ENCODE measurements at places on chromosomes 11 and 22.

DNA sequence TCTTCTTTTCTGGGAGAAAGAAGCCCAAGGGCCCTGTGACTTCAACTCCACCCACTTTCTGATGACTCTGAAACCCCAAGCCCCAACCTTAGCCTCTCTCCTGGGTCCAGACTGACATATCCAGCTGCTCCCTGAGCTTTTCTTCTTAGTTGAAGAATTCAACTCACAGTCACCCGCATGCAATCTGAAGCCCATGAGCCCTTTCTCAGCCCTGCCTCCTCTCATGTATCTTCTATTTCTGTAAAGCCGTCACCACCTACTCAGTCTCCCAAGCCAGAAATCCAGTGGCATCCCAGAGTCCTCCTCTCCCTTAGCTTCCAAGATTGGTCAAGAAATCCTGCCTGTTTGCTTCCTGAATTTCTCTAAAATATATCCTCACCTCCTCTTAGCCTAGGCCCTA is 7.1 kb upstream of the TMA7B start:
- DNase-seq = no peak

- no peak for DNase-seq
Observed at GRCh38 chr22:25545672-25546071, 18.8 kb upstream of the GRK3 start.

- no peak for DNase-seq
Observed at GRCh38 chr11:69152733-69153421, 2.9 kb upstream of the SMIM38 start.

DNA sequence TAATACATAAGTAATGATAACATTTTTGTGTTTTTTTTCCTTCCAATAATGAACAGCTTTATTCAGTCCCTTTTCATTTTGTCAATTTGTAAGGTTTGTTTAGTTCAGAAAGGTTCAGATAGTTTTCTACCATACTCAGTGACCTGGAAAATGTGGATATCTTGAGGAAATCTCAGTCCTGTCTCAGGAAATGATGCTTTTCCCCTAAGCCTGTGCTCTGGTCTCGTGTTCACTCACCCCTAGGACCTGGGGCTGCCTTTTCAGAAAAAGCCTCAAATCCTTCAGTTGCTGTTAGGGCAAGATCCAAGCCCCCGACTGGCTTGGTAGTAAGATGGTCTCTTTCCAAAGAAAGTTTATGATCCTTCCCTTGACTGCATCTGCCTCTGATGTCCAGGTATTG is 21.8 kb downstream of the MS4A6A start:
- DNase-seq = no peak
